ENCODE measurements at places on chromosomes 5 and 9.

- DNase-seq, result no peak
These were observed 98.1 kb downstream of the CDK5RAP2 start for GRCh38 chr9:120481846-120482245.

DNA sequence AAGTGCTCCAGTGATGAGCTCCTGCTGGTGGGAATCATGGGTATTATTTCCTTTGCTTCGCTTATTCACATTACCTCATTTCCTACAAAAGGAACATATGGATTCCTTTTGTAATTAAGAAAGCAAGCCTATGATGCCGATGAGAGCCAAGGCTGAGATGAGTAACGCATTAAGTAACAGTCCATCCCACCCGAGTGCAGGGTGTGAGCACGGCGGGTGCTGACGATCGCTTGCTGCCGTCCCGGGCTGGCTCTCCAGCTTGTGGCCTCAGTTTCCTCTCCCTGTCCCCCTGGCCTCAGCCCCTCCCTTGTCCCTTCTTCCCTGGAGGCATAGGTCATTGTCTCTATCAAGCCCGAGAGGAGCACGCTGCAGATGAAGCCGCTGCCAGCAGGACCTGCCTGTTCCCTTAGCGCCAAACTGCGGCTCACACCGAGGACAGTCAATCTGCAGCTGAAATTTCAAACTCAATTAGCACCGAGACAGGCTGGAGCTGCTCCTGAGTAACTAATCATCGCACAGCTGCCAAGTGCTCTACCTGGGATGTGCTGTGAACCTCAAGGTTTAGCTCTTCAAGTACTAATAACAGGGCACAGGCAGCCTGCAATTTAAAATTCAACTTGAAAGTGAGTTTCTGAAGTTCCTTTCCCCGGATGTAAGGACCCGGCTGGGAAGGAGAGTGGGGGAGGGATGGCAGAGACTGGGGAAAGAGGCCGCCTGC is 115.2 kb upstream of the RAPGEF1 start:
- no peak for DNase-seq

DNA sequence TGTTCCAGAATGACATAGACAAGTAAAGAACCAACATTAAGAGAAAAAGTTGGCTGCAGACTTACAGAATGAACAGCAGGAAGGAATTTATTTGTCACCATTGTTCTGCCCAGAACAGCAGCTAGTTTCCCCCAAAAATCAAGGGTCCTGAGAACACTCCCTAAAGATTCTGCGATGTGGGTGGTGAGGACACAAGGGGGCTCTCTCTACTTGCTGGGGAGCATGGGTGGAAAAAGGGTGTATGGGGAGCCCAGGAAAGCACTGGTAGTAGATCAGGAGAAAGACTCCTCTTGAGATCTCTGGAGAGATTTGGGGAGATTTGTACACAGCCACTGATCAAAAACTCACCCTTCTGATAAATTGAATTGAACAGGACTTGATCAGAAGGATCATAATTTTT is 316.5 kb downstream of the KCTD16 start:
- DNase-seq, result no peak

DNA sequence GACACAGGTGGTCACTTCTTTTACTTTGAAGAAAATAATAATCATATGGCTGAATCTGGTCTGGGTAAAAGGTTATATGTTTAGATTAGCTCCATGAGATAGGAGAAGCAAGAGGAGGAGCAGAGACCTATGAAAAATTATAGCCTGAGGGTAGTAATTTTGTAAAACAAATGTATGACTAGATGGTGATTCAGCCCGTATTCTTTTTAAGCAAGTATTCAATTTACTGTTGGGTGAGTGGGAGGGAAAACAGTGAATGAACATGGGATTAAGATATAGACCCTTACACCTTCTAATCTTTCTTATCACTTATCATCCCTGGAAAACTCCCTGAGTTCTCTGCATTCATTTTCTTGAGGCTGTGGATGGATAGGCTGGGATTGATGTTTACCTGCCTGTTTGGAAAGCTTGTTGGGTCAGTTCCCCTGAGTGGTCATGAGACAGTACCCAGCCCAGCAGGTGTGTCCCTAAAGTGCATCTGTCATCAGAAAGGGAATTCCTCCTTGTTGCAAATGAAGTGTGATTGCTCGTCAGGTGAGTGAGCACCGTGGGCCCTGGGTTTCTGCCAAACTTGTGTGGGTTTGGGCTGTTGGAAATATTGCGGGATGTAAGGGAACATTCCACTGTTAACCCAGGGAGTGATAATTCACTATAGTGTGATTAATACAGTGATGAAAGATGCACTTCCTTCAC is 101.2 kb upstream of the GDNF start:
- DNase-seq, result no peak

DNA sequence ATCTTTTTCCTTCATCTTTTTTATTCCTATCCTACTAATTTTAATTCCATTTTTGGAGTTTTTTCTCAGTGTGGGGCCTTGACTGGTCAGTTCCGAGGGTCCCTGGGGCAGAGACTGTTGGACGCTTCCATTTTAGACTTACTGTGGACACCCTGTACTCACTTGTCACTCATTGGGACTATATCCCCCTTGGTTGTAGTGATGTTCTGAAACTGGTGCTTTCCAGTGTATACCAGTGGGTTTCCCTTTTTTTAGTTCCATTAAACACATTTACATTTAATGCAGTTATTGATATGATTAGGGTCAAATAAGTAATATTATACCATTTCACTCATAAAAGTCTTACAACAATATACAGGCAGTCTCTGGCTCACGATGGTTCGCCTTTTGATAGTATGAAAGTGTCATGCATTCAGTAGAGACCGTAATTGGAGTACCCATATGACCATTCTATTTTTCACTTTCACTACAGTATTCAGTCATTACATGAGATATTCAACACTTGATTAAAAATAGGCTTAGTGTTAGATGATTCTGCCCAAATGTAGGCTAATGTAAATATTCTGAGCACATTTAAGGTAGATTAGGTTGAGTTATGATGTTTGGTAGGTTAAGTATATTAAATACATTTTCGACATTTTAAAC is 46.0 kb downstream of the CNOT6 start:
- DNase-seq, result no peak

GRCh38 chr9:98966676-98967075 is 23.0 kb downstream of the COL15A1 start:
- no peak for DNase-seq

GRCh38 chr9:88645879-88646199 is 110.9 kb downstream of the NXNL2 start:
- DNase-seq, result no peak

DNA sequence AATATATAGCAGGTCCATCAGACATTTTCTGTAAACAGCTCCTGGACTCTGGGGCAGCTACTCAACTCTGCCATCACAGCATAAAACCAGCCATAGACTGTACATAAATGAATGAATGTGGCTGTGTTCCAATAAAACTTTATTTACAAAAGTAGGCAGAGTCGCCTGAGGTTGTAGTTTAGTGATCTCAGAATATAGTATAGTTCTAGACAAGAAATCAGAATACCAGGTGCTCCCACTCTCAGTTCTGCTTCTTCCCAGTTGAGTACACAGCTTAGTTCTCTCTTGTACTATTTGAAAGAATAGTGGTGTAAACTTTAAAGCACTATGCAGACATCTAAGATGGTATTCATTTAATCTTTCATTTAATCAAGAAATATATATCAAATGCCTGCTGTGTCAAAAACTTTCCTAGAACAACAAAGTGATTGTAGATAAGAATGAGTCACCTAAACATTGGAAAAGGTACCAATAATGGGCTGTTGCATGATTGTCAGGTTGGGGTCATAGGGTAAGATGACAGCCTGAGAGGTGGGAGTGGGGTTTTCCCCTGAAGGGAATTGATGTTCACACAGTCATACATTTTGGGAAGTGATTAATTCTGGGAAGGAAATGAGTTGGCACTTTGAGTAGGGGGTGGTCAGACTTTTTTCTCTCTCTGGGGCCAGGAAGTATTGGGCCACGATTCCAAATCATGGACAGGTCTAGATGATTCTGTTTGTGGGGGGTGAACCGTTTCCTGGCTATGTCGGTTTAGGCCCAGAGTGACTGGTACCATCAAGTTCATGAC is 37.0 kb downstream of the TNFSF8 start:
- DNase-seq, result no peak

- no peak for DNase-seq
These were observed 60.2 kb upstream of the FUBP3 start for GRCh38 chr9:130518943-130519799.

DNA sequence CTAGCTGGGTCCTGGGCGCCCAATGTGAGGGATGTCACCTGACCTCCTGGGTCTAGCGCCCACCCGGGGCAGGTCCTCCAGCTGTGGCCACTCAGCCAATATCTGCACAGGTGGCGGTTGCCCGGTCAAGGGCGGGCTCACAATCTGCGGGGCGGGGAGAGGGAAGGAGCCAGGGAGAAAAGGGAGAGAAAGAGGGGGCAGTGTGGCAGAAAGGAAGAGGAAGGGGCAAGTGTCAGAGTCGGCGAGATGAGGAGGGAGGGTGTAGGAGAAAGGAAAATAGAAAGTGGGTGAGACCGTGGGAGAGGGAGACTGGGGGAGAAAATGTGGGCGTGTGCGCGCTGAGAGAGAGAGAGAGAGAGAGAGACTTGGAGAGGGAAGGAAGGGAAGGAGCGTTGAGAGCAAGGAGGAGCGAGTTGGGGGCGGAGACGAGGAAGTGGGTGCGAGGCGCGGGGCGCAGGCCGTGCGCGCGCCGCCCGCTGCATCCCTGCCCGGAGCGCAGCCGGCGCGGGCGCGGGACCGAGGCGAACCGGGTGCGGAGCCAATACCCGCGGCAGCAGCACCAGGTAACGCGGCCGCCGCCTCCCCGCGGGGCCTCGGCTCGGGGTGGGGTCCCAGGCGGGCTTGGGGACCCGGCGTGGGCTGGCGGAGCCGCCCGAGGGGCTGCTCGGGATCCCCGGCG is at the start of gene HRH2:
Gene HRH2 (plus strand): TSS at position 479 of the 679 bp plus-strand sequence. CDS start 25,163 bp downstream, outside the sequence.
- DNase-seq, result peak; percentile 82

DNA sequence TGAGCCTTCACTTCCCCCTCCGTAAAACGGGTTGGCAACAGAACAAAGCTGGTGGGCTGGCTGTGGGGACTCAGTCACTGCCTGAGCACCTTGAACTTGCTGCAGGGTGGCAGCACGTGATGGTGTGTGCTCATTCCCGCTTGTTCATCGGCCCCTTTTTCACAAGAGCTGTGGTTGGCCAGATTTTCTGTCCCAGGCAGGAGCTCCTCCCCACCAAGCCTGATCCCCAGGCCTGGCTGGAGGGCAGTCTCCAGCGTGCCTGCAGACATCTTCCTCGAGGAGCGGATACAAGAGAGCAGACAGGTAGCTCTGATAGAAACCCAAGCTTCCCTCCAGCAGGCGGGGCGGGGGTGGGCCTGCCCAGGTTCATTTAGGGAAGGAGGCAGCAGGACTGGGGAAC is 61.9 kb upstream of the ORM1 start:
- no peak for DNase-seq

- peak; percentile 55 for DNase-seq
These were observed 71.4 kb downstream of the DCP2 start for GRCh38 chr5:113047733-113048652.

DNA sequence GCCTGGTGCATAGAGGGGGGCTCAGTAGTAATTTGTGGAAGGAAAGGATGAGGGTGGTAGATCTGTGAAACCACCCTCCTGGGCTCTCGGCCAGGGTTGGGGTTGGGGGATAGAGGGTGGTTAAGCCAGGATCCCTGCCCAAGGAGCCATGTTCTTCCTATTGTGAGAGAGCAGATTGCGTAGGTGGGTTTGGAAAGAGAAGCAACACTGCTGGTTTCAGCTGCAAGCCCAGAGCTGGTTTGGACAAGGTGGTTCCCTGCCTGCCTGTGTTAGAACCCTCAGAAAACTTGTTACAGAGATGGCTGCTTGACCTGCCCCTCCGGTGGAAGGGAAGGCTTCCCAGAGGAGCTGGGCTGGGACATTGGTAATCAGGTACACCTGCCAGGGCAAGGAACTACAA is 131.2 kb upstream of the HAND1 start:
- DNase-seq, result no peak

DNA sequence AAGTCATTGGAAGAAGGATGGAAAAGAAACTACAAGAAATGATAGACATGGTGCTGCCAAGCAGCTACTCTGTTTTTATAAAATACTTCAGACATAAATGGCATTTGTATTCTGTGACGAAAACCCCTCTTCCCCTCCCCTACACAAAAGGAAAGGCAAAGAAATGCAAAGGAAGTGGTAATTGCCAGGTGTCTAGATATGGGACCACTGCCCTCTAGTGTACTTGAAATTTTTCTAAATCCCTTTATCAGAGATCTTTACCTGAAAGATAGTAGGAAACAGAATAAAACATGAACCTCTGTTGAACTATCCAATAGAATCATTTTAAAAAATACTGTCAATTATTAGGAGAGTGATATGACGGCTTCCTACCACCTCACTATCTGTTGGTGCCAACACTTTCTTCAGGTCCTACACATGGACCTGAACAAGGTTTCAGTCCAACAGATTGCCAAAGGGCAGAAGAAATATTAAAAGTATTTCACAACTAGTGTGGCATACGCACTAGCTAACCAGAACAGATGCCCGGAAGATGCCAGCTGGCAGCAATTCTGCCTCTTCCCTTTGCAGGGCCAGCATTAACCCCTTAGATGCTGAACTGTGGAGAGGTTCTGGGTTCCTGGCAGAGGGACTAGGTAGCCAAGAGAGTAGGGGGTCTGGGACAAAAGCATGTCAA is 104.1 kb downstream of the TSSK1B start:
- peak; percentile 73 for DNase-seq

DNA sequence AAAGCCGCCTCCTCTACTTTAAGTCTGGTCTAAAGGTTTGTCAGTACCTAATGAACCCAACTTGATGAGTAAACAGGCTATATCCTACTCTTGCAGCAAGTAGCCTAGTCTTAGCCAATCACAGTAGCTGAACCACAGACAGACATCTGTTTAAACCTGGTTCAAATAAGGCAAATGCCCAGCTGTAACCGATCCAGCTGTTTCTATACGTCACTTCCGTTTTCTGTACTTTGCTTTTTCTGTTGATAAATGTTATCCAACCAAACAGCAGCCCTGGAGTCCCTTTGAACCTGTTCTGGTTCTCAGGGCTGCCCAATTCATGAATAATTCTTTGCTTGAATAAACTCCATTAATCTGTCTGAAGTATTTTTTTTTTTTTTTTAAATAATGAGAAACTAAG is 76.9 kb upstream of the EQTN start:
- no peak for DNase-seq

- DNase-seq, result no peak
These were observed 3.0 kb upstream of the ZBTB34 start for GRCh38 chr9:126857261-126857960.

DNA sequence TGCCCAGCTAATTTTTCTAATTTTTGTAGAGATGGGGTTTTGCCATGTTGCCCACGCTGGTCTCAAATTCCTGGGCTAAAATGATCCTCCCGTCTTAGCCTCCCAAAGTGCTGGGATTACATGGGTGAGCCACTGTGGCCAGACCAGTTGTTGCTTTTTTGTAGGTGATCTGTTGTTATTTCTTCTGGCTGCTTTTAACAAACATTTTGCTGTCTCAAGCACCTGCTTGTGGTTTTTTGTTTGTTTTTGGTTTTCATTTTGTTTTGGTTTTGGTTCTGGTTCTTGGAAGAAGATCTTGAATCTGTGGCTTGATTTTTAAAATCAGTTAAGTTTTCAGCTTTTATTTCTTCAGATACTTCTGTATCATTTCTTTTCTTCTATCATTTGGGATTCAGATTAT is 21.1 kb downstream of the ERCC6L2 start:
- DNase-seq, result no peak

All from Kasumi-1 (cell line).